NCI-H187 treated with DMSO at 0.1 percent for 48 hours (cell line): ENCODE measurements at places on chromosomes 13 and 19.

DNA sequence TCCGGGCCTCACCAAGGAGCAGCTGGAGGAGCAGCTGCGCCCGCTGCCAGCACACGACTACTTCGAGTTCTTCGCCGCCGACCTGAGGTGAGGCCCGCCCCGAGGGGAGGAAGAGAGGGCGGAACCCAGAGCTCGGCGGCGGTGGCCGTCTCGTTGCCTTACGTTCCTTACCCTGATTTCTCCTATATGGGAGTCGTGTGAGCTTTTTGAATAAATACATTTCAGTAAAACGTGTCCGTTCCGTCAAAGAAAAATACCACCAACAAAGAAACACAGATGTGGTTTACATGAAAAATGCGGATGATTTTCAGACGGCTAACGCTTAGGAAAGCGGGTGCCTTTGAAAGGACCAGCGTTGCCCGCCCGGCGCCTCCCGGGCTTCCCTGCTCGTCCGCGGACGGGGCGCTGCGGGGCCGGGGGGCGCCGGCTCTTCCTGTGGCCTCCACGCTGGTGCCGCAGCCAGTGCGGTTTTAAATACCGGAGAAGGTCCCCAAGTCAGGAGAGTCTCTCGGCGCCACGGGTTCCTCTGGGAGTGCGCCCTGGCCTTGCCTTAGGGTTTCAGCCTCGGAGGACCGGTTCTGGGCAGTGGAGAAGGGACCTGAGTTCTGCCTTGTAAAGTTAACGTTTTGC lies 755 bp downstream of the UPF3A start:
- DNase-seq = peak; percentile 86

DNA sequence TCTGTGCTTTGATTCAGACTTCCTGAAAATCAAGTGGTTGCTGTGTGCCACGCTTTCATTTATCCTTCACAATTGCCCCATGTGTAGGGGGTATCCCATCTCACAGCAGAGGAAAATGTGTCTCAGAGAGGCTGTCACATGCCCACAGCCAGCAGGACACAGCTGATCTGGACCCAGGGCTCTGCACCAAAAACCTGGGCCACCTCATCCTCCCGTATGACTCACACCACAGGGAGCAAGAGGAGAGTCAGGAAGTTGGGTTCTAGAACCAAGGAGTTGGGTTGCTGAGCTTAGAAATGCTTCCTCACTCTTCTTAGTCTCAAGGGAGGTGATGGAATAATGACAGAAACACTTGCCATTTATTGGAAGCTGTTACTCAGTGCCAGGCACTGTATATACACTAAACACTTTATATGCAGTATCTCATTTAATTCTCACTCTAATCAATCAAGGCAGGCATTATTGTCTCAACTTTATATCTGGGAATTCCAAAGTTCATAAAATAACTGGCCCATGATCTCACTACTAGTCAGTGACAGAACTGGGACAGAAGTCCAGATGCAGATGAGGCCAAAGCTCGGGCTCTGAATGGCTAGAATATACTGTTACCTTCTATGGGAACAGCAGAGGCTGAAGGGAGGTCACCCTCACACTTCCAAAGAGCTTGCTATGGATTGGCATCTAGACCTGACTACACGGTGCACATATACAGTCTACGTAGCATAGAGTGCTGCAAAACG lies 47.7 kb upstream of the ATP12A start:
- no peak for DNase-seq

- DNase-seq = no peak
Observed at GRCh38 chr13:77966671-77967070, 48.0 kb upstream of the EDNRB start.

DNA sequence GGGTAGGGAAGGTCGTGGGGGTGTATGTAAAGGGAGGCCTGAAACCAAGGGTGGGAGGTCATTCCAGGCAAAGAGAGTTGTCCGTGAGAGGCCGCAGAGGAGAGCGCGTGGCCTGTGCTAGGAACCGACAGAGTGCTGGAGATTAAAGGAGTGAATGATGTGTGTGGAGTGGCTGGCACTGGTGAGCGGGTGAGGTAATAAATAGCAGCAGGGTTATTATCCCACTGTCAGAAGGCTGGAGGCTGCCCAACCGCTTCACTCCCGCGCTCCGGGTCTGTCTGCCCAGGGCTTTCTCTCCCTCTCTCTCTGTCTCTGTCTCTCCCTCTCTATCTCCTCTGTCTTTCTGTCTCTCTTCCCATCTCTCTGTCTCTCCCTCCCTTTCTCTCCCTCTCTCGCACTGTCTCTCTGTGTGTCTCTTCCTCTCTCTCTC lies 17.4 kb downstream of the ZNF579 start:
- DNase-seq = no peak

DNA sequence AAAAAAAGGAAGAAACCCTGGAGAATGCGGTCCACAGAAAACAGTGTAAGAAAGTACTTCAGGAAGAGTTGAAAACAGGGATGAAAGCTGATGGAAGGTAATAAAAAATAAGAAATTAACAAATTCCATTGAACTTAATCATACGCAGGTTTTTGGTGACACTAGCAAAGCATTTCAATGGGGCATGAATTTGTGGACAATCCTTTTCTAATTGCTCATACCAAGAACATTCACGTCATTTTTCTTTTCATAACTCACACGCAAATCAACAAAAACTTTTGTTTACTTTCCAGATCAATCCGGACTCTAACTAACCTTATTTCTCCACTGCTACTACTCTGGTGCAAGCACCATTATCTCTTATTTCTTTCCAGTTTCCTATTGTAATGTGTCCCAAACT lies 1195.0 kb downstream of the SLITRK5 start:
- no peak for DNase-seq

GRCh38 chr13:114142137-114142550 lies 9.7 kb upstream of the RASA3 start:
- DNase-seq = no peak

DNA sequence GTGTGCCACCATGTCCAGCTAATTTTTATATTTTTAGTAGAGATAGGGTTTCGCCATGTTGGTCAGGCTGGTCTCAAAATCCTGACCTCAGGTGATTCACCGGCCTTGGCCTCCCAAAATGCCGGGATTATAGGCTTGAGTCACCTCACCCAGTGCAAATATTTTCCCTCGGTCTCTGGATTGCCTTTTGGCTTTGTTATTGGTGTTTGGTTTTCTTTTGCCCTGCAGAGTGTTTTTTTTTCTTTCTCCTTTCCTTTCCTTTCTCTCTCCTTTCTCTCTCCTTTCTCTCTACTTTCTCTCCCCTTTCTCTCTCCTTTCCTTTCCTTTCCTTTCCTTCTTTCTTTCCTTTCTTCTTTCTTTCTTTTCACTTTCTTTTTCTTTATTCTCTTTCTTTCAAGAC lies 33.2 kb downstream of the KDM4B start:
- DNase-seq = no peak

DNA sequence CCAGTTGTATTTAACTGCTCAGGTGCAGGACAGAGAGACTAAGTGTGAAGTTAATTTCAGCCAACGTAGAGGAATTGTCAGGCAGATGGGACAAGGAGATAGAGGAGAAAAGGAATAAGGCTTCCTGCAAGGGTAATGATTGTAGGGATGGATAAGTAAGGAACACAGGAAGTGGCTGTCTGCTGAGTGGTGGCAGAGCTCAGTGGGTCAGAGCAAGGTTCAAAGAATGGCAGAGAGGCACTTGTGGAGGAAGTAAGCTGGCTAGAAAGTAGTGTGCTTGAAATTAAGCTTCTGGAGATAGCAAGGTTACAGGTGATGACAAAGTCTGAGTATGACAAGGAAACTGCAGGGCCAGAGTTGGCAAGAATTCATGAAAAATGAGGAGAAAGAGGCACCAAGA lies 47.9 kb downstream of the USPL1 start:
- no peak for DNase-seq

- no peak for DNase-seq
Observed at GRCh38 chr13:74202129-74202813, 68.1 kb upstream of the KLF12 start.

DNA sequence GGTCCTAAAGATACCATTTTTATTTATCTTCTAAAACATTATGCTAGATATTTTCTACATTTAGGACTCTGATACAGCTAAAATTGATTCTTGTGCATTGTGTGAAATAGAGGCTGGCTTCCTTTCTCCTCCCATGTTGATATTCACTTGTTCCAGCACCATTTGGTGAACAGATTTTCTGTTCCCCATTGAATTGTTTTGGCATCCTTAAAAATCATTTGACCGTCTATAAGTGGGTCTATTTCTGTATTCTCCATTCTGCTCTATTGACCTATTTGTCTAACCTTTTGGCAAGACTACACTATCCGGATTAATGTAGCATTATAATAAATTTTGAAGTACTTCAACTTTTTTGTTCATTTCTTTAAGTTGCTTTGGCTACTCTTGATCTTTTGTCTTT lies 2689.2 kb downstream of the PCDH9 start:
- no peak for DNase-seq

GRCh38 chr19:40091205-40092129 lies 724 bp upstream of the ZNF780A start:
- no peak for DNase-seq

- no peak for DNase-seq
Observed at GRCh38 chr13:82688400-82688994, 1193.8 kb downstream of the SLITRK1 start.

GRCh38 chr19:40150170-40150569 lies 41.1 kb upstream of the MAP3K10 start:
- no peak for DNase-seq

DNA sequence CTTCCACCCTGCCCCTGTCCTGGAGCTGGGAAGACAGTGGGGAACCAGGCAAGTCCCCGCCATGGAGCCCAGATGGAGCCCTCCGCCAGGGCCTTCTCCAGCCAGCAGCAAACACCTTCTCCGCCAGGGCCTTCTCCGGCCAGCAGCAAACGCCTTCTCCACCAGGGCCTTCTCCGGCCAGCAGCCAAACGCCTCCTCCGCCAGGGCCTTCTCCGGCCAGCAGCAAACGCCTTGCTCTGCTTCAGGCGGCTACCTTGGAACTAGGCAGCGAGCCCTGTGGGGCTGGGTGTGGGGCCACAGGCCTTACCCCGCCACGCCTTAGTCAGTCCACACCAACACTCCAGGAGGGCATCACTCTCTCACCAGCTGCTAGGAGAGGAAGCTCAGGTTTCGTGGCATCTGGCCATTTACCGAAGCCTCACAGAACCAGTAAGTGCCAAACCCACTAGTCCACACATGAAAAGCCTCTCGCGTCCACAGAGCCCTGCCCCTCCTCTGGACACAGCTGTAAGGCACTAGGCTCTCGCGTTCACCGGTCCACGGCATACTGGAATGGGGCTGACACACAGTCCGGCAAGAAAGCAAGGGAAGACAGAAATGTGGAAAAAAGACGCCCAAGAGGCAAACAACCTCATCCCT lies 41.0 kb downstream of the MLLT1 start:
- DNase-seq = no peak

- no peak for DNase-seq
Observed at GRCh38 chr19:52237771-52238400, 31.5 kb upstream of the ZNF766 start.

GRCh38 chr13:43558939-43559338 lies 227.8 kb downstream of the ENOX1 start:
- DNase-seq = no peak

DNA sequence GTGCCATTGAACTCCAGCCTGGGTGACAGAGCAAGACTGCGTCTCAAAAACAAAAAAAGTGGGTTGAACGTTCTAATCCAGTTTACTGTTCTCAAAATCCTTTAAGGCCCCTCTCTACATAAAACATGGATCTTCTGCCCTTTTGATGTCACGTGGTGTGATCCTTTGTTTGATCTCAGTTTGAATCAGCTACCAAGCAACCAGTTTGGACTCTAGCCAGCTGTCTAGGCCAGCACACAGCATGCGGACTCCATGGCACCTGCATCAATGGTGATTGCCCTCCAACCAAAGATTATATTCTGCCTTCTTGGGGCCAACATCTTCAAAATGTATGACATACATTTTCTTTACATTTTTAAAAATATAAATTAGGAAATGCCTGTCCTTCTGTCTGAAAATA lies 365.4 kb downstream of the NDFIP2 start:
- DNase-seq = no peak

- DNase-seq = no peak
Observed at GRCh38 chr19:50378169-50378862, 2.1 kb downstream of the NR1H2 start.

DNA sequence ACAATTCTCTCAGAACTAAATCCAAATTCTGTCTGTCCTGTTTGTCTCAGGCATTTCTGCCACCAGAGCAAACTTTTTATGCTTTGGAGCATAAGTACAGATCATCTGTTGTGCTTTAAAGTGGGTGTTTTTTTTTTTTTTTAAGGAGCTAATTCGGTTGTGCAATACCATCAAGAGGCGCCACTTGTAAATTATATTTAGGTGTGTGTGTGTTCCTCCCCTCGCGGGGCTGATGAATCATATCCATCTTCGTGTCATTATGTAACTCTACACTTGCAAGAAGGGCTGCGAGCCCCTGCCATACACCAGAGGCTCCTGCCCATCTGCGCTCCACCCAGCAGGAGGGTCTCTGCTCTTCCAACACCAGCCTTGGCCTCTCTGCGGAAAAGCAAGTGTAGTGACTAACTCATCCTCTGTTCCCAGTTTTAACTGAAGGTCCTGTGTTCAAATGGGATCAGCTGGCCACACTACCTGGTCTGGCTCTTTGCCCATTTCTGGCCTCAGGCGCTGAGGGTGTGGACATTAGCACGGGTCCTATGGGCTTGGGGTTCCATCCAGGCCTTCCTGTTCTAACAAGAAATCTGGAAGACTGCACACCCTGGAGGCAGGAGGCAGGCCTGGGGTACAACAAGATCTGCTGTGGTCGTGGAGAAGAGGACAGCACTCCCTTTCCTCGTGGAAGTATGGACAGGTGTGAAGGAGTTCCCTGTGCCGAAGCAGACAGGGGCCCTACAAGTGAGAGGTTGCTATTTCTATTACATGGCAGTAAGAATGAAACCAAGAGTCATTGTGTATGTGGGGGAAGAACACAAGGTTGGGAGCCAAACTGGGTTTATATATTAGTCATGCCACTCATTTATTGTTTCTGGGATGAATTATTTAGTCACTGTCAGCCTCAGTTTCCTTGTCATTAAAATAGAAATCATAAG lies 96.1 kb upstream of the MBNL2 start:
- DNase-seq = no peak

DNA sequence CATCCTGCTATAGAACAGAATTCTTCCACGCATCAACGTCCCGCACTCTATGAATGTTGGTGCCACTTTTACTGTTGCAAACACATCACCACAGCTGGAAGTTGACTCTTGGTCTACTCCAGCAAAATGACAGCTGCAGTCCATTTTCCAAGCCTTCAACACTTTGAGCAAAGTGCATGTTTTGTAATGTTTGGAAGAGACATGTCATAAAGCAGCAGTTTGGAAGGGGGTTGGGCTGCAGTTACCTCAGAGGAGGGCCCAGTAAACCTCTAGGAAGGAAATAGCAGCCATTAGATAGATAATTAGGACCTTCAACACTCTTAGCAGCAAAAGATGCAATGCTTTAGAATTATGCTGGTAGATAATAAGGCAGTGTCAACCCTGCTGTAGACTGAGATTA lies 323.6 kb downstream of the TDRD3 start:
- DNase-seq = no peak

GRCh38 chr19:50796128-50796633 lies 6.0 kb downstream of the ACP4 start:
- no peak for DNase-seq
